ENCODE measurements at places on chromosomes 7 and 10.

- peak; percentile 34 for DNase-seq
These were observed 115.0 kb downstream of the PLXDC2 start for GRCh38 chr10:19930936-19931893.

GRCh38 chr10:34696423-34696822 lies 118.7 kb downstream of the PARD3 start:
- DNase-seq, result peak; percentile 38

DNA sequence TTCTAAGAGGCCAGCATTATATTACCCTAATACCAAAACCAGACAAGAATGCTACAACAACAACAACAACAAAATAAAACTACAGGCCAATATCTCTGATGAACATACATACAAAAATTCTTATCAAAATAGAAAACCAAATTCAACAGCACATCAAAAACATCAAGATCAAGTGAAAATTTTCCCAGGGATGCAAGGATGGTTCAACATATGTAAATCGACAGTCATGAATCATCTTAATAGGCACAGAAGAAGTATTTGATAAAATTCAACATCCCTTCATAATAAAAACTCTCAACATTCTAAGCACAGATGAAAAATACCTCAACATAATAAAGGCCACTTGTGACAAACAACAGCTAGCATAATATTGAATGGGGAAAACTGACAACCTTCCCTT lies 75.3 kb downstream of the JMJD1C start:
- no peak for DNase-seq

- peak; percentile 69 for DNase-seq
These were observed 82.7 kb downstream of the SPAG6 start for GRCh38 chr10:22427890-22428571.

DNA sequence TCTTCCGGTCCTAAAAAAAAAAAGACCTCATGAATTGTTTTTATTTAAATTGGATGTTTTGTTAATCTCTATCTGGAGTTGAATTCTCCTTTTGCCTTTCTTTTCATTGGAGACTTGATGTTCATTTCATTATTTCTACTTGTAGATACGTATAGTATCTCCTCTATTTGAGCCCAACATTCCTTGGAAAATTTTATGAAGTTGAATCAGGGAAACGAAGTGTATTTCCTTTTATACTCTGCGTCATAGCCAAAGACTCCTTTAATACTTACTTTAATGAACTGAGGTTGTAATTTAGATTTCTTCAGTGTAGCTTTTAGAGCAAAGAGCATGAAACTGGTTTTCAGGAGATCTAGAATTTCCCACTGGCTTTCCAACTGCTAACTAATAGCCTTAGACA lies 132.4 kb downstream of the KIAA1217 start:
- DNase-seq, result no peak

- DNase-seq, result no peak
These were observed 154.1 kb downstream of the NRP1 start for GRCh38 chr10:33180390-33180789.

- DNase-seq, result no peak
These were observed 148.1 kb downstream of the POU6F2 start for GRCh38 chr7:39125846-39126245.

DNA sequence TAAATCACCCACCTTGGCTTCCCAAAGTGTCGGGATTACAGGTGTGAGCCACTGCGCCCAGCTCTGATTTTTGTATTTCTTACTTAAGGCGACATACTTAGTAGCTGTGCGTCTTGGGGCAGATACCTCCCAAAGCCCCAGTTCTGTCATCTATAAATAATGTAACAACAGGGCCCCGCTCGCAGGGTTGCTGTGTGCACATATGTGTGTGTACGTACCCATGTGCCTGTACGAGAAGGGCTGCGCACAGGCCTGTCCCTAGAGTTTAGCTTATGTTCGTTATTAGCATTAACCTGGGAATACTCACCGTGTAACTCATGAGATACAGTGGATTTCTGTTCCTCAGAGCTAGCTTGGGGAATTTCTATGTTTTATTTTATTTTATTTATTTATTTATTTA lies 103.6 kb downstream of the CUX1 start:
- no peak for DNase-seq

- DNase-seq, result no peak
These were observed 524.1 kb downstream of the GLRX3 start for GRCh38 chr10:130660266-130660665.

DNA sequence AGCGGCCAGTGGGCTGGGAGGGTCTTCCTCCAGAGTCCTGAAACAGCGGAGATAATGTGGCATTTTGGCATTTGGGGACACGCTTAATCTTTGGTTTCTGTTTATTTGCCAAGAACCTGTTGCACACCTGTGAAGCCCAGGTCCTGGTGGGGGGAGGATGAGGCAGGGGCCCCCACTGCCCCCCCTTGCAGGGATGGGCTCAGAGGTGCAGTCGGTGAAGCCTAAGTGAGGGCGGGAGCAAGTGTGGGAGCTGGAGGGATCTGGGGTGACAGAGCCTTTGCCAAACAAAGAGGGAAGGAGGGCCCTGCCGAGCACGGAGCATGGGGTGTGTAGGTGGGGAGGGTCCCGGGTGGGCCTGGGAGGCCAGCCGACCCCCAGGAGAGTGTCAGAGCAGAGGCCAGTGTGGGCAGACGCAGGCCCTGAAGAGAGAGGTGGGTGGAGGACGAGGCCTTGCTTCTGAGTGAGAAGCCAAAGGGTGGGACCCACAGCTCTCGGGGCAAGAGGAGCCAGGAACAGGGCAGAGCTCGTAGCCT lies 62.1 kb upstream of the ADGRA1 start:
- DNase-seq, result no peak

GRCh38 chr10:28253169-28253785 lies 49.6 kb downstream of the MPP7 start:
- DNase-seq, result no peak

GRCh38 chr10:26527018-26527417 lies 88.9 kb downstream of the APBB1IP start:
- no peak for DNase-seq

DNA sequence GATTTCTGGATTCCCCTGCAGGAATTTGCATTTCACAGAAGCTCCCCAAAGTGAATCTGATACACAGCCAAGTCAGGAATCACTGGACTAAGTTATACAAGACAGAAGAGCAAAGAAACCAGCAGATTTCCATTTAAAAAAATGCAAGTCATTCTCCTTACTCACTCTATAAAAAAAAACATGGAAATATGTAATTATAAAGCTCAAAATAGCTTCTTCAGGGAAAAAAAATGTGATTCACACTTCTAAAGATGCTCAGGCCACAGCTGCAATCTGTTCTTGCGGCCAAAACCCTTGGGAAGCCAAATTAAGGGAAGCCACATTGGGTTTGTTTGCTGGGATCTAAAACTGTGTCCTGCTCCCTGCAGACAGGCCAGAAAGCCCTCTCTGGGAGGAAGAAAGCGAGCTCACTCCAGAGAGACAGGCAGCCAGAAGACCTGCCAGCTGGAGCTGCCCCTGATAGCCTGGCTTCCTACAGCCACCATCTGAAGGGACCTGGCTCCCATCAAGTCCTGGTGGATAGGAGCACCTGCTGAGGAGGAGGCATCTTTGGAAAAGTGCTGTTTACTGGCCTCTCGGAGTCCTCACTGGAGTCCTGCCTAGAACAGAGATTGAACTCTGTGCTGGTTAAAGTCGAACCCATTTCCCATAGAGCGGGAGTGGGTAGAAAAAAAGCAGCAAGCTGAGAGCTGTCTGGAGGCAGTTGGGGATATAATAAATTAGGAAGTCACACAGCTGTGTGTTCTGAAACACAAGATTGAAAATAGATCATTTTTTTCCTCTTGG lies 359.2 kb upstream of the AOAH start:
- DNase-seq, result peak; percentile 22

DNA sequence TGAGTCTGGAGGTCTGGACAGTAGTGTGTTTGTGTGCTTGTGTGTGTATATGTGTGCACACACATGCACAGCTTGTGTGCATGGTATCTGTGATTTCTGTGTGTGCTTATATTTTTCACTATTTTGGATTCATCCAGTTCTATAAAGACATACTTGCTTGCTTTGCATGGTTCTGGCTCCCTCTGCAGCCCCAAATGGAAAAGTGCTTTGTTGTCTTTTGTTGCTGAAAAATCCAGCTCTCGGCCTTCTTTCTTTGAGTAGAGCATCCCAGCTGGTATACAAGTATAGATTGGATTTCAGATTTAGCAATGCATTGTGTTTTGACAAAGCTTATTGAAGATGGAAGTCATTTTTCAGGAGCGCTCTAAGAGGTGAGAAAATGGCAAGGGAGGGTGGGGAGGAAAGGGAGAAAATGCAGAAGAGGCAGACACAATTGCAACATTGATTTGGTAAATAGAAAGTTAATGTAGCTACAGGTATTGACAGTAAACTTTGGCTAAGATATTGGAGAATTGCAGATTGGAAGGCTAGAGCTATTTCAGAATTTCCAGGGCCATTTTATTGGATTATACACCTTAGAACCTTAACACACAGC lies 333.9 kb downstream of the AUTS2 start:
- no peak for DNase-seq

DNA sequence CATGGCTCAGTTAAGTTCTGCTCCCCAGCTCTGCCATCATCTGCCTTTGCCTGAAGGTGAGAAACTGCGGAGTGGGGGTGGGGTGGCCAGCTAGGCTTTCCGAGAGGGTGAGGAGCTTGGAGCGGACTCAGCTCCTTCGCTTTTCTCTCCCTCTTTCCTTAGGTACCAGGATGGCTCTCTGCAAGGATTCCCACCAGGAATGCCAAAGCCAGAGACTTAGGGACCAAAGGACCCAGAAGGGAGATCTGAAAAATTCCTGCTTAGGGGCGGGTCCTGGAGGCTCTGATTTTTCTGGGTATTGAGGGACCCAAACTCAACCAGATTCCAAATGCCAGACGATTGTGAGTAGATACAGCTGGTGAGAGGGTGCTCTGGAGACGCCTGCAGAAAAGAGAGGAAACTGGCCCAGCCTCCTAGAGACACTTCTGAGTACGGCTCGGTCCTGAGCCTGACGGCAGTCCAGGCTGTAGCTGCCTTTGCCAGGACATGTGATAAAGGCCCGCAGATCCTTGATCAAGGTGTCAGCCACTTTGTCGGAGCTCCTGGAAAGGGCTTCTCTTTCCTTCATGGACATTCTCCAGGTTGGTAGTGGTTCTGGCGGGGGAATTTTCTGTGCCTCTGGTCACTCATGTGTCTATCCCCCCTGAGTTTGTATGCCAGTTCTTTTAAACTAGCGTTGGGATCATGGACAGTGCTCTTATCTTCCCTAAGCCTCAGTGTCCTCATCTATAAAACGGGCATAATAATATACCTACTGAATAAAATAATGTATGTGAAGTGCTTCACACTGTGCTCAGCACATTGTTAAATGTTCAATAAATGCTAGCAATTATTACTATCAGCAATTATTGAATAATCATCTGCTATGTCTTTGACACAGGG lies 42.5 kb upstream of the BTRC start:
- no peak for DNase-seq

DNA sequence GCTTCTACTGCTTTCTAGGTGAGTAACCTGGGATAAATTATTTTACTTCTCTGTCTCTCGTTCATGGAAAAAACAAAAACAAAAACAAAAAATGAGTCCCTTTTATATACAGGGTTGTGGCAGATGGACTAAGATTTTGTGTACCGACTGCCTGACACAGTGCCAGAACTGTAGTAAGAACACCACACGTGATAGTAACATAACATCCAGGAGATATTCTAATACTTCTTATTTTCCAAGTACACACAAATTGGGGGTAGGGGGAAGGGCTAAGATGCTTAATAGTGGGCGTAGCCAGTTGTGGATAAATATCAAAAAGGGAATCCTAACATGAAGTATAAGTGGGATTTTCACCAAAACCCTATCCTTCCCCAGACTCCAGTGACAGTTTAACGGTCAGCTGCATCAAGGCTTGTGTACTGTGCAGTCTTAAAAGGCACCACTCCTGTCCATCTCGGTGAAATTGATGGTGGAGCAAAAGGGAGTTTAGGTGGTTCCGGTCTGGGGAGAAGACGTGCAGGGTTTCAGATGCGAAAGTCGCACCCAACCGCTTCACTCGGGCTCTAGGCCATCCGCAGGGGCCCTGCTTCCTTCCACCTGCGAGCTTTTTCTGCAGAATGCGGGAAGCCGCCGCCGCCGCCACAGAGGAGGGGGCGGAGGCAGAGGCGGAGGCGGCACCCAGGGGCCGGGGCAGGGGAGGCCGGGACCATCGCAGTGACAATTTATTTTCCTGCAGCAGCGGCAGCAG lies at the start of gene STAMBPL1:
TSS of gene STAMBPL1 (plus strand) at position 712 of the 748 bp plus-strand sequence. CDS start 21,464 bp downstream, outside the sequence.
- DNase-seq, result peak; percentile 49

DNA sequence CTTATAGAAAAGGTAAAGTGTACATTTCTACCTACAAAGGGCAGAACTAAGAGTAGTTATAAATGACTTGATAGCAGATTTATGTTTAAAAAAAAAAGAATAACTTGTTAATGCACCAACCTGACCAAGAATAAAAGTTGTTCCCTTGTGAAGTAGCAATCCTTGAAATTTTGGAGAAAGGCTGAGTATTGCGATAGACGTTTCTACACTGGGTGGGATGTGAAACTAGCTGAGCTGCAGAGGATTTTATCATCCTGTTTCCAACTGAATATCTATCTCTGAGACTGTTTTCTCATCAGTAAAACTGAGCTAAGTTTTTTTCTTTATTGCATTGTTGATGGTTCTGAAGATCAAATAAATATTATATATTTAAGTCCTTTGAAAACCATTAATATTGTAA lies 14.6 kb downstream of the MDFIC start:
- no peak for DNase-seq

- no peak for DNase-seq
These were observed 568.1 kb upstream of the LRRN3 start for GRCh38 chr7:110522761-110523200.

- no peak for DNase-seq
These were observed 257.5 kb downstream of the PHF14 start for GRCh38 chr7:11231190-11231589.

GRCh38 chr7:88775838-88776237 lies 16.3 kb downstream of the ZNF804B start:
- DNase-seq, result no peak

- no peak for DNase-seq
These were observed 22.6 kb upstream of the STOX1 start for GRCh38 chr10:68804692-68805091.

DNA sequence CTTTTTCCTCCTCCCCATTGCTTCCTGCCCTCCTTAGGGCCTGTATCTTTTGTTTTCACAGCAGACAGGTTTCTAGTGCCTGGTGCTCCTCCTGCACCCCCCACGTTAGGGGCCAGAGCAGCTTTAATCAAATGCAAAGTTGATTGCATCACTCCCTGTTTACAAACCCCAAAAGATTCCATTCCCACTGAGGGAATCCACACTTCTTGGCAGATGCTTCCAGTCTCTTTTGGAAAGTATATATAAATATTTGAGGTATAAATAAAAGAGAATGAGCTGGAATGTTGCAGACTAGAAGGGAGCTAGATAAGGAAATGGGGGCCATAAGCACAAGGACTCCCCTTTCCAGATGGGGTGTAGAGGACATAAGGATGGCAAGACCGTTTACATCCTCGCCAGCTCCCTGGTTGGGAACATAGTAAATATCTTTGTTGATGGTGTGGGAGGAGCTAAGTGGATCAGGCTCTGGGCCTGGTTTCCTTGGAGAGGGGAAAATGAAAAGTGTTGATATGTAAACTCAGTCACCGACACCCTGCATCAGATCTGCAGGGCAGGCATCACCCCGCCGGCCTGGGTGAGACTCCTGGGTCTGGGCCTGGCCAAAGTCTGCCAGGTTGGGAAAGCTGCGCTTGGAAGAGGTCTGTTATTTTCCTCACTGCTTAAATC lies 6.2 kb downstream of the RARRES2 start:
- DNase-seq, result peak; percentile 86

GRCh38 chr7:68922850-68923249 lies 675.4 kb upstream of the AUTS2 start:
- no peak for DNase-seq
